ENCODE measurements at places on chromosomes 5 and 9.

DNA sequence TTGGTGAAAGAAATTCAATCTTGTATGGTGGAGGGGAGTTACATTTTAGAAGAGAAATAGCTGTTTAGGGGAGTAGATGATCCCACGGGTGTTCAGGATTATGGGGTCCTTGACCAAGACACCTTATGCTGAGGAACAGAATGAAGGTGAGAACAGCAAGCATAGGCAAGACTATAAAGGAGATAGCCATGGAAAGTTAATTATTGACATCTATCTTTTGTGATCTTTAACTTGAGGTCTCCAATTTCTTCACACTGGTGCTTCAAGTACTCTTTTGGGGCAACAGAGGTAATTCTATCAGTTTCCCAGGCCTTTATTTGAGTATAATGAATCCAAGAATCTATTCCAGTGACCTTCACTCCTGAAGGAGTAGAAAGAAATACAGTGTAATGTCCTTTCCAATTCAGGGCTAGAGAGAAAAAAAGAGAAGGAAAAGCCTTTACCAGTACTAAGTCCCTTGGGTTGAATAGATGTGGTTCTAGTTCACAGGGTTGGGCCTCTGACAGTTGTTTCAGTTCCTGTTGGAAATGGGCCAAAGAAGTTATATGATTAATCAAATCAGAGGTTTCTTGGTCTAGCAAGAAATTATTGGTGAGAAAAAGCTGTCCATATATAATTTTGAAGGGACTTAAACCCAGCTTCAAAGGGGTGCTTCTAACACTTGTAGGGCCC is 2104.1 kb upstream of the ACO1 start:
- no peak for DNase-seq

GRCh38 chr9:34592895-34593601 is 3.5 kb upstream of the CNTFR start:
- no peak for DNase-seq

GRCh38 chr5:31617867-31618266 is 21.1 kb upstream of the PDZD2 start:
- no peak for DNase-seq

GRCh38 chr5:149320791-149321330 is 24.4 kb upstream of the GRPEL2 start:
- DNase-seq: peak; percentile 78

DNA sequence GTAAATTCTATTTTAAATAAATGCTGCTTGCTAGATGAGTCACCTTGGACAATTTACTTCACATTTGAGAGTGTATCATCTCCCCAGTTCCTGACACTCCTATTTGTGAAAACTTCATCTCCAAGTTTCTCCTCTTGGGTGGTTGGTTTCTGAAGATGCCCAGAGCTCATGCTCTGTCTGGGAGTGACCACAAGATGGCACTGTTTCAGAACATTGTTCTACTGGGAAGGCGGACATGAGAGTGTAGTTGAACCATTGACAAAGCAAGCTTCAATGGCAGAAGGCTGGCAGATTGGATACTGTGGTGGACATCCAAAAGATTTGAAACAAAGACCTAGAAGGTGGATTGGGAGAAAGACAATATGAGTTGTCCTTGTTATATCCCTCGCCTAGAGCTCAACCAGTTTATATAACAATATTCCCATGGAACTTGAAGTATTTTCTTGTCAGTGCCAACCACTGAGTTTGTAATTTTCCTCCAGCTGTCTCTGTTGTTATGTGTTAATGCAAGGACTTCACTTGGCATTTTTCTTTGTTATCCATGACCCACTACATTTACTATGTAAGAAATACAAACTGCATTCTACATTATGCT is 234.3 kb upstream of the ANKH start:
- DNase-seq: no peak

DNA sequence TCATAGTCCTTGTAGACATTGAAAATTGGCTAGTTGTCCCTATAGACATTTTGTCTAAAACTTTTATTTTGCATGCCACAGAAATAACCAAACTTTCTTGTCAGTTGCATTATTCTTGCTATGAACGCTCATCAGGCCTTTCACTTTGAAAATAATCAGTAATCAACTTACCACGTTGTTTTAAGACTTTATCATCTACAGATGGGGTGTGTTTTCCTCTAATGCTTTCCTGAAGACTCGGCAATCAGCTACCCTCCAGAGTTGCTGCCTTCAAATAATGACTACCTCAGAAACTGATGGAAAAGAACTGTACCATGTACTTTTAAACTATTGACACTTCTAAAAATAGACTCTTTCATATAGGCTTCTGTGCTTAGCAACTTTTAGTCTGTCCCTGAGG is 33.5 kb upstream of the HSPB3 start:
- no peak for DNase-seq
